Large intestine (tissue), 12 donors: ENCODE measurements at places on chromosomes 7 and 10. TPM values are rescaled to one million over a fixed set of nuclear protein-coding genes. Genes with fewer than 3 reads are reported as not detected.

DNA sequence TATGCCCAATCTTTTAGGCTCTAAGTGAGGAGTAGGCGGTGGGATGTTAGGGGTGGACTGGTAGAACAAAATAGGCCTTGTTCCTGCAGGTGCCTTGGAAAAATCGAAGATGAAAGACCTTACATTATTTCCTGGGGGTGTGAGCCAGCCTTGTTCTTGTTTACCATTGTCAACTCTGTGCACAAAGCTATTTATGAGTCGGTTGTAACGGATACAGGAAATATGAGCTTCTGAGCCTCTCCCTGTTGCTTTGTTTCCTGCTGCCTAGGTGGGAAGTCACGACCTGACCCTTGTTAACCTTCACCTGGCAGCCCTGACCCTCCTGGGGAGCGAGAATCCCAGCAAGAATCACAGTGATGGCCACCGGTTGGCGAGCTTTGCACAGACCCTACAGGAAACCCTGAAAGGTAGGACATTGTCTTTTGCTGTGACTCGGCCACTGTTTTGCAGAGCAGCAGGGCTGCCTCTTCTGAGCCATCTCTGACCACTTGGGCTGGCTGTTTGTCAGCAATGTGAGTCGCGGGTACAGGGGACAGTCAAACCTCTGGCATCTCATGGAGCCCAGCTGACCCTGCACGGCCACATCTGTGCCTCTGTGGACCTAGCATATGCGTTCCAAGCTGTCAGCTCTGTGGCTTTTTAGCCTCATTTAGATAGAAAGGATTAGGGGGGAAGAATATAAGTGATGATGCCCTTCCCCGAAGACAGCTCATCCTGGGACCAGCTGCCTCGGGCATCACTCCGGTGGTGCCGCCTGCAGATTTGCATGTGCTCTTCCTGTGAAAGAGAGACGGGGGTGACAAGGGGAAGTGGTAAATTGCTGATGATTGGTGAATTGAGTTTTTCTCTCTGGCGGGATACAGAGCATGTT is 102.1 kb upstream of the ANLN start:
- H3K27ac ChIP-seq, result no peak overlapping the region
- no peak overlapping the region for H3K4me3 ChIP-seq
- H3K36me3 ChIP-seq, result peaks cover 5% of the 10 kb centered on the region
- H3K27me3 ChIP-seq, result no peaks in the 10 kb centered on the region
- H3K4me1 ChIP-seq, result peaks cover 22% of the 10 kb centered on the region

DNA sequence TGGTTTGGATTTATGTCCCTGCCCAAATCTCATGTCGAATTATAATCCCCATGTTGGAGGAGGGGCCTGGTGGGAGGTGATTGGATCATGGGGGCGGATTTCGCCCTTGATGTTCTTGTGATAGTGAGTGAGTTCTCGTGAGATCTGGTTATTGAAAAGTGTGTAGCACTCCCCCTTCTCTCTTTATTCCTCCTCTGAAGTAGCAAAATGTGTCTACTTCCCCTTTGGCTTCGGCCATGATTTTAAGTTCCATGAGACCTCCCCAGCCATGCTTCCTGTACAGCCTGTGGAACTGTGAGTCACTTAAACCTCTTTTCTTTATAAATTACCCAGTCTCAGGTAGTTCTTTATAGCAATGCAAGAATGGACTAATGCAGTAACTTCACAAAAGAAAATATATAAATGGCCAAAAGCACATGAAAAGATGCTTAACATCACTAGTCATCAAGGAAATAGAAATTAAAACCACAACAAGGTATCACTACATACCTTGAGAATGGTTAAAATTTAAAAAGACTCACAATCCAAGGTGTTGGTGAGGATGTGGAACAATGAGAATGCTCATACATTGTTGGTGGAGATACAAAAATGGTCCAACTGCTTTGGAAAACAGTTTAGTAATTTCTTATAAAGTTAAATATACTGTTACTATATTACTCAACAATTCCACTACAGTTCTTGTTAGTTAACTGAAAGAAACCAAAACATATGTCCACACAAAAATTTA is 218.7 kb downstream of the SNX10 start:
- no peak overlapping the region for H3K27ac ChIP-seq
- H3K27me3 ChIP-seq, result no peaks in the 10 kb centered on the region
- no peak overlapping the region for H3K4me3 ChIP-seq
- no peaks in the 10 kb centered on the region for H3K36me3 ChIP-seq
- DNase-seq, result no peak
- no peaks in the 10 kb centered on the region for H3K4me1 ChIP-seq

DNA sequence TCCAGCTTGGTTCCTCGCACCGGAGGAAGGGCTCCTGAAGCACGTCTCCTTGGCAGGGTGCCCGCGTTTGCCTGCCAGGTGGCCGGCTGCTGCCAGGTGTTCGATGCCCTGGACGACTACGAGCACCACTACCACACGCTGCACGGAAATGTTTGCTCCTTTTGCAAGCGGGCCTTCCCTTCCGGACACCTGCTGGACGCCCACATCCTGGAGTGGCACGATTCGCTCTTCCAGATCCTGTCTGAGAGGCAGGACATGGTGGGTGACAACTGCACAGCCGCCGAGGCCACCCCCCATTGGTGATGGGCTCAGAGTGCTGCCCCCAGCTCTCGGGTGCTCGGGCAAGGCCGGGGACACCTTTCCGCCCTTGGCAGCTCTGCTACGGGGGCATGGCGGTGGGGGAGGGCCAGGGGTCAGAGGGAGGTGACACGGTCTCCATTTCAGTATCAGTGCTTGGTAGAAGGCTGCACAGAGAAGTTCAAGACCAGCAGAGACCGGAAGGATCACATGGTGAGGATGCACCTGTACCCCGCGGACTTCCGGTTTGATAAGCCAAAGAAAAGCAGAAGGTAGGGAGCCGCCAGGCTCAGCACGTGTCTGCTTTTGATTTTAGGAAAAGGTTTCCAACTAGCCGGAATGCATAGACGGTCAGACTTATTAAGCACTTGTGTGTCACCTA is 1.1 kb downstream of the ZNF511 start:
- H3K27ac ChIP-seq, result no peak overlapping the region
- no peaks in the 10 kb centered on the region for H3K27me3 ChIP-seq
- peaks cover 12% of the 10 kb centered on the region for H3K4me1 ChIP-seq

SPACDR gene
- polyA plus RNA-seq, result 1.4 TPM
